ENCODE measurements at places on chromosomes 16 and 17. TPM values are rescaled to one million over a fixed set of nuclear protein-coding genes. Genes with fewer than 3 reads are reported as not detected.
A peak's percentile ranks its signal among the peaks of the same experiment; 100 is the strongest.

GRCh38 chr17:47620503-47621245, 29.0 kb upstream of the KPNB1 start:
- DNase-seq = peak; percentile 40

DNA sequence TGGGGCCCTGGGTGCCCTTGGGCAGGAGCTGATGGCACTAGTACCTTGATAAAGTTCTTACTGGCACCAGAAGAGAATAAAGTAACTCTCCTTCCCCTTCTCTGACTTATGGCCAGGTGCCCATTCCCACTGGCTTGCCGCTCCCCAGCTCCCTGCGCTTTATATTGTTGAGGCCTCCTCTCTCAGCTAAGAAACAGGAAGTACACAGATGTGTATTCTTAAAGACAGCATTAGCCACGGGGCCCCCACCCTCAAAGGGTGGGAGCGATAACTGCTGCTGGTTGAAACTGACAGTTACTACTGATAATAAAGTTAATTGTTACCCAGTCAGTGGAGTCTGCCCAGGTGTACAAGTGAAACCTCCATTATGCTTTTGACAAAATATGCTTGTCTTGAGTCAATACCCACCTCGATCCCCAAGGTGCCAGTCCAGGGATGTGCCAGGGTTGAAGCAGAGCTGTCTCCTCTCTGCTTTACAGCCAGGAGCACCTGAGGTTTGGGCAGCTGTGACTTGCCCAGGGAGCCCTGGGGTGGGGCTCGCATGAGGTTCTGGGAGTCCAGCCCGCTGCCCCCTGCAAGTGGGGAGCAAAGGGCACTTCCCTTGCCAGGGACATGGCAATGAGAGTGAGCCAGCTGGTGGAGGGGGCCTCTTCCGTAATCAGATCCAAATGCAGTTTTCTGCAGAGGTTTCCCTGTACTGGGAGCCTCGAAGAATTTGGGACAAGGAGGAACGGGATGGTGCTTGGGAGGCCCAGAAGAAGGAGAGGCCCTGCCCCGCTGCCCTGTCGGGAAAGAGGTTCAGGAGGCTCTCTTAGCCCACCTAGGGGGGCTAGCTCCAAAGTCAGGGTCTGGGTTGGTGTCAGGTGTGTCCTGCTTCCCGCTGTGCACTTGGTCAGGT, 5.4 kb upstream of the CLDN9 start:
- no peak for DNase-seq

Gene SPATA33
- total RNA-seq = 1.0 TPM

Gene POLG2
- total RNA-seq = 3.7 TPM

Gene SP2
- 2.9 TPM for total RNA-seq

Data from dermis microvascular lymphatic vessel endothelial cell (primary cell).